Astrocyte of the spinal cord (primary cell): ENCODE measurements at places on chromosomes 3 and 15.

- peak; percentile 67 for DNase-seq
Measured at GRCh38 chr3:188635258-188636042, 481.5 kb downstream of the LPP start.

- peak; percentile 62 for DNase-seq
Measured at GRCh38 chr3:73716418-73716817, 91.7 kb upstream of the PDZRN3 start.

GRCh38 chr15:73313861-73314260 lies 54.9 kb downstream of the HCN4 start:
- DNase-seq: no peak

DNA sequence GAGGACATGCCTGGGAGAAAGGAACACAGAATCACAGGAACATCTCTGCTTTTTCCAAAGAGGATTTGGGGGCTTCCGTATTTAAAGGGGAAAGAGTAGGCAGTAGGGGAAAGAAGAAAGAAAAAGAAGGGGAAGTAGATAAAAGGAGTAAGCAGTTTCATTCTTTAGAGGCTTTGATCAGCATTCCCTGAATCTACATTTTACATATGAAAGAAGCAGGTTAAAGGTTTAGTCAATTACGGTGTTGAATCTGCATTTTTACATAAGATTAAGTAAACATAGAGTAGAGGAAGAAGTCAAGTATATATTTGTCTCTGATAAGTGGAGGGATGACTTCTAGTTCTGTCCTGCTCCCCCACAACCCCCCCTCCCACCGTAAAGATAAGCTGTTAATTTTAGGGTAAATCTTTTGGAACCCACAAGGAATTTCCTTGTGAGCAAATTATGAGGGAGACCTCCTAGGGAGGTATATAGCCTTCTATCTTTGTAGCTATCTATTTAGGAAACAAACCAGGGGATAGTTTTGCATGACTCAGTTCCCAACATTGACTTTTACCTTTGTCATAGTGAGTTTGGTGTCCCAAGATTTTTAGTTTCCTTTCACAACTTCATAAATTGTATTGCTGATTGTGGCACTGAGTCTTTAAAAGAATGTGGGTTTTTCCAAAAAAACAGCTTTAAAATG lies 8.7 kb upstream of the P2RY12 start:
- DNase-seq: no peak

DNA sequence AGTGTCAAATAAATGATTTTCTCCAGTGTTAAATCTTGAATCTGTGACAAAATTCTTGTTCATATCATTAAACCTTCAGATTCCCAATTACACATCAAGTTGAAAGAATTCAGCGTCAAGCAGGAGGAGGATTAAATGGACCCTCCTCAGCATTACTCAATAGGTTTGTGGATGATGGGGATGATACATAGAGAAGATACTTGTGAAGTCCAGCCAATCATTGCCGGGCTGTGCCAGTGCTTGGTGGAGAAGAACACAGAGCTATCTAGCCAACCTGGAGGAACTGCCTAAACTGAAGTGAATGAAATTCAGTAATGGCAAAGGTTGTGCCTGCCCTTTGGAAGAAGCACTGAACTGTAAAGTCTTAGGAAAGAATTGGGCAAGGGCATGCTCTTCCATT lies 47.0 kb upstream of the PRICKLE2 start:
- no peak for DNase-seq

GRCh38 chr3:141250828-141251227 lies 19.2 kb downstream of the PXYLP1 start:
- DNase-seq: no peak

GRCh38 chr3:127967316-127967715 lies 52.3 kb downstream of the KBTBD12 start:
- peak; percentile 38 for DNase-seq
